ENCODE measurements at places on chromosomes 11 and 22.

- DNase-seq: no peak
Observed at GRCh38 chr11:120969993-120970392, 53.9 kb upstream of the TBCEL start.

DNA sequence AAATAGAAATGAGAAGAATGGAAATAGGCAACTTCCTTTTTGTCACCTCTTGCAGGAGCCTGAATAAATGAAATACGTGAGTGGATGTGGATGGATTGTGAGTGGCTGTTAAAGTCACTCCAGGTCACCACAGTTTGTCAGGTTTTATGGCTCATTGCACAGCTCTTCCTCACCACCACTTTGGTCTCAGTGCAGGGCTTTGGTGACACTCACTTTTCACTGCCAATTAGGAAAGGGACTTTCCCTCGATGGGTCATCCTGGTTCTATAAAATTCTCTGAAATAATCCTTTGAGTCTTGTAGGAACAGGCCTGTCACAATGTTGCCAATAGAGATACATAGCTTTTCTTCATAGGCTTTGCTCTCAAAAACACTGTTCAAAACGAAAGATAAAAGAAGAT is 172.4 kb upstream of the C11orf87 start:
- DNase-seq: no peak

GRCh38 chr11:108568195-108568858 is 25.2 kb downstream of the EXPH5 start:
- no peak for DNase-seq

DNA sequence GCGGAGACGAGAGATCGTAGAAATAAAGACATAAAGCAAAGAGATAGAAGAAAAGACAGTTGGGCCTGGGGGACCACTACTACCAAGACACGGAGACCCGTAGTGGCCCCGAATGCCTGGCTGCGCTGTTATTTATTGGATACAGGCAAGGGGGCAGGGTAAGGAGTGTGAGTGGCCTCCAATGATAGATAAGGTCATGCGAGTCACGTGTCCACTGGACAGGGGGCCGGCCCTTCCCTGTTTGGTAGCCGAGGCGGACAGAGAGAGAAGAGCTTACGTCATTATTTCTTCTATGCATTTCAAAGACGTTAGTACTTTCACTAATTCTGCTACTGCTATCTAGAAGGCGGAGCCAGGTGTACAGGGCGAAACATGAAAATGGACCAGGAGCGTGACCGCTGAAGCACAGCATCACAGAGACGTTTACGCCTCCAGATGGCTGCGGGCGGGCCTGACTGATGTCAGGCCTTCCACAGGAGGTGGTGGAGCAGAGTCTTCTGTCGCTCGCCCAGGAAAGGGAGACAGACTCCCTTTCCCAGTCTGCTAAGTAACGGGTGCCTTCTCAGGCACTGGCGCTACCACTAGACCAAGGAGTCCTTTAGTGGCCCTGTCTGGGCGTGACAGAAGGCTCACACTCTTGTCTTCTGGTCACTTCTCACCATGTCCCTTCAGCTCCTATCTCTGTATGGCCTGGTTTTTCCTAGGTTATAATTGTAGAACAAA is 24.8 kb downstream of the PPP6R2 start:
- DNase-seq: no peak

- no peak for DNase-seq
Observed at GRCh38 chr22:28111501-28112189, 192.6 kb upstream of the PITPNB start.

DNA sequence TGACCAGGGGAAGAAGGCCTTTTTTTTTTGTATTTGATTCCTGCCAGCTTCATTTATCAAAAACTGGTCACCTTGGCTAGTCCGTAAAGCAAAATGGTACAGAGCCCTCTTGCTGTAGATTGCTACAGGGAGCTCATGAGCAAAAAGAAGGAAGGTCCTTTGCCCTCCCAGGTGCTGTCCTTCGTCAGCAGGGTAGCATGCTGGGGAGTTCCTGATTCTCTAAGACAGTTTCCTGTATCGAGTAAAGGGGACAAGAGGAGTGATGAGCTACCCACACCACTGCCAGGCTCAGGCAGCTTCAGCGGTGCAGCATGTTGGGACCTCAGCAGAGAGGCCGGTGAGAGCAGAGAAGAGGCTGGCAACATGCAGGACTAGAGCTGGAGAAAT is 67.8 kb upstream of the CSNK2A3 start:
- no peak for DNase-seq
